Stimulated activated CD8-positive, alpha-beta memory T cell treated with anti-CD3 and anti-CD28 coated beads, Interleukin-15, amount 100 ng/mL, for 4 hours (primary cell): ENCODE measurements at places on chromosomes 11 and 22.

- DNase-seq = no peak
These were observed 228.3 kb downstream of the KIRREL3 start for GRCh38 chr11:126772267-126772666.

- no peak for DNase-seq
These were observed 68.9 kb downstream of the CSTPP1 start for GRCh38 chr11:47005441-47005840.

DNA sequence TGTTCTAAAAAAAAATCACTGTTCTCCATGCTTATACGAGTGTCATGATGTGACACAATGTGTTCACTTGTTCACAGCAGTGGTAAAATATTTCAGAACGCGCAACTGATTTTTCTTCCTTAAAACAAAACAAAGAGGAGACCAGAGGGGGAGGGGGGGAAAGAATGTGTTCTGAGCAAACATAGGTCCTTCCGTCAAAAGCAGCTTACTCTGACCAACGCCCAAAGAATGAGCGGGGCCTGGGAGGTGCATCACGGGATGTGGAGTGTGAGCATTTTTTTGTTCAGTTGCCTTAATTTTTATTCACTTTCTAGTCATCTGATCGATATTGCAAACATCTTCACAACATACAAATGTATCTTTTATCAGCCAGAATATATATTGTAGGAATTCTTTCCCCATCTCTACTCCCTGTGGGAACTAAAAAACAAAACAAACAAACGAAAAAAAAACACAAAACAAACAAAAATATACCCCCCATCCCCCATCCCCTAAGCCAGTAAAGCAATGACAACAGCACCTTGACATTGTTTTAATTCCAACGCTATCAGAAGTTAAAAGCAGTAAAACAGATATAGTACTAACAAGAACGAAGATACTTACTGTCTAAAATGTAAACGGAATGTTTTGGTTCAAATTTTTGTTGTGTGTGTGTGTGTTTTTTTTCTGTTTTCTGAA, 43.3 kb downstream of the BDNF start:
- no peak for DNase-seq

DNA sequence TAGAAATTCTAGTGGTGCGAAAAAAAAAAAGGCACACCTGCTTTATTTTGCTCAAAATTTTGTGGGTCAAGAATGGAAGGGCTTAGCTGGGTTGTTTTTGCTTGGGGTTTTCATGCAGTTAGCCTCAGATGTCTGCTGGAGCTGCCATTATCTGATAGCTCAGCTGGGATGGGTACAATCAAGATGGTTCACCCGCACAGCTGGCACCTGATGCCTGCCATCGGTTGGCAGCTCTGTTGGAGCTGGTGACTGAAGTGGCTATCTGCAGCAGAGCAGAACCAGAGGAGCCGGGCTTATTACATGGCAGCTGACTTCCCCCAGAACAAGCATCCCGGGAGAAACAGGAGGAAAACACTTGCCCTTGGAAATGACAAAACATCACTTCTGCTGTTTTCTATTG, 12.1 kb upstream of the ELFN2 start:
- no peak for DNase-seq

GRCh38 chr11:70230840-70231710, 28.0 kb downstream of the FADD start:
- no peak for DNase-seq

DNA sequence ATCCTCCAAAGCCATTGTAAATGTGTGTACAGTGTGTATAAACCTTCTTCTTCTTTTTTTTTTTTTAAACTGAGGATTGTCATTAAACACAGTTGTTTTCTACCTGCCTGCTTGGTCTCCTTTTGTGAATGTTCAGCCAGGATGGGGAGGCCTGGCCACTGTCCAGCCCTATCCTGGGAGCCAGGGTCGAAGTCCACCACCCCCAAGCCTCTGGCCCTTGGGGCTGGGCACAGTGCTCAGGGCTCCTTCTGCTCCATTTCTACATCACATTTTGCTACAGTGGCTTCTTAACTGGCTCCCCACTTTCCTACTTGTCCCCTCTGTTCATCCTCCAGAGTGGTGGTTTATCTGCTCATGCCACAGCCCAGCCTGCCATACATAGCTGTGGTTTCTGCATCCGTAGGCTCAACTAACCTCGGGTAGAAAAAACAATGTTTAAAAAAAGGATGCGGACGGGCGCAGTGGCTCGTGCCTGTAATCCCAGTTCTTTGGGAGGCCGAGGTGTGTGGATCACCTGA, 2.5 kb upstream of the SMARCB1 start:
- DNase-seq = no peak

GRCh38 chr11:128837627-128838026, 29.5 kb downstream of the KCNJ1 start:
- no peak for DNase-seq

- no peak for DNase-seq
These were observed 266.7 kb upstream of the C11orf87 start for GRCh38 chr11:109155291-109155690.

GRCh38 chr11:111963931-111964340, 26.8 kb downstream of the DIXDC1 start:
- no peak for DNase-seq

DNA sequence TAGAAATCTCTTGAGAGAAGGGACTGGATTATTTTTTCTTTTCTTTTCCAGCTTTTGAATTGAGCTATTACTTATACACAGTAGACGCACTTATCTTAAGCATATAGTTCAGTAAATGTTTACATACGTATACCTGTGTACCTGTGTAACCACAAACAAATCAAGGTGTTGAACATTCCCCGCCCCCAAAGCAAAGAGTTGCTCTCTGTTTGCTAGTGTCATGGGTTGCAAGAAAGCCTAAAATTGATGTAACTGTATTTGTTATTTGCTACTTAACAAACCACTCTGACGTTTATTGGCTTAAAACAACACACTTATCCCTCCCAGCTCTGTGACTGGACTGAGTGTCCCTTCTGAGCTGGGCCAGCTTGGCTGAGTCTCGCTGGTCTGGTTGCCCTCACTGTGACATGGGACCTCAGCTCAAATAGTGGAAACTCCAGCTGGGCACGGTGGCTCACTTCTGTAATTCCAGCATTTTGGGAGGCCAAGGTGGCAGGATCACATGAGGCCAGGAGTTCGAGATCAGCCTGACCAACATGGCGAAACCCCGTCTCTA, 25.4 kb upstream of the CABP2 start:
- no peak for DNase-seq

- DNase-seq = no peak
These were observed 131.4 kb downstream of the TENM4 start for GRCh38 chr11:79309407-79309806.

GRCh38 chr11:44941259-44942021, 9.2 kb downstream of the TP53I11 start:
- no peak for DNase-seq

DNA sequence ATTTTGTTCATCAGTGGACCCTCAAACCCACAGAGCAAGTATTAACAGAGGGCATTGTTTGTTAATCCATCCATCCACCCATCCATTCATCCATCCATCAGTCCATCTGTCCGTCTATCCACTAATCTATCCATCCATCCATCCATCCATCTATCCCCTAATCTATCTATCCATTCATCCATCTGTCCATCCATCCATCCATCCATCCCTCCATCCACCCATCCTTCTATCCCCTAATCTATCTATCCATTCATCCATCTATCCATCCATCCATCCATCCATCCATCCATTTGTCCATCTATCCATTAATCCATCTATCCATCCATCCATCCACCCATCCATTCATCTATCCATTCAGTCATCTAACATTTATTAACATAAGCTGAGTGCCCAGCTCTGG, 307.3 kb downstream of the MIAT start:
- no peak for DNase-seq

DNA sequence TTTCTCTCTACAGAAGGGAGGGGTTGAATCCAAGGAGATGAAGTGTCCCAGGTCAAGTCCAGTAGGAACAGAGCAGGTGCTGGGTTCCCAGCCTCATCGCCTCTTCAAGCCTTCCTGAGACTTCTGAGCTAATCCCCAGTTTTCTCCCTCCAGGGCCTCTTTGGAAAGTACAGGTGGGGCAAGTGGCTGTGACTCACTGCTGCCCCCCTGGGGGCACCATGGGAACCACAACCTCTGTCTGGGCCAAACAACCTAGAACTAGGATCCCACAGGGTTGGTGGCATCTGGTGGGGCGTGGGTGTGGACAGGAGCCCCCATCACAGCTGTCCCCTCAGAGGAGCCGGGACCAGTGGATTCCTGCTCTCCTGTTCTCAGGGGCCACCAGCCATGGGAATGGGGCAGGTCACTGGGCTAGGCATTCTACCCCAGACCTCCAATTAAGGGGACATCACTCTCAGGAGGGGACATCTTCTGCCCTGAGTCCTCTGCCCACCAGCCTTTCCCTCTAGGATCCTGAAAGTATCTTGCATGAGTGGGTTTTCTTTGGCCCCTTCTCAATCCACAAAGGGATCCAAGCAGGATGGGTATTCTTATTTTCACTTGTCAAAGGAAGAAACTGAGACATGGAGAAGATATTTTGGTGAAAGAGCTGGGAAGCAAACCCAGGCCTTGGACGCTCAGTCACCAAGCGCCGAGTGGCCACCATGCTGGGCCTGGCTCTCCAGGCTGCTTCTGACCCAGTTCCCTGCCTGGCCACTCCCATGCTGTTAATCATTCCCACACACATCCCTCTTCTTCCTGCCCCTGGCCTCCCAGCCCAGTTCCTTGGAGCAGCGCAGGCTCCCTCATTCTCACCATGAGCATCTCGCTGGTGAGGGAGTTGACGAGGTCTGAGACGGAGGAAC, 23.8 kb downstream of the LRRC10B start:
- no peak for DNase-seq

DNA sequence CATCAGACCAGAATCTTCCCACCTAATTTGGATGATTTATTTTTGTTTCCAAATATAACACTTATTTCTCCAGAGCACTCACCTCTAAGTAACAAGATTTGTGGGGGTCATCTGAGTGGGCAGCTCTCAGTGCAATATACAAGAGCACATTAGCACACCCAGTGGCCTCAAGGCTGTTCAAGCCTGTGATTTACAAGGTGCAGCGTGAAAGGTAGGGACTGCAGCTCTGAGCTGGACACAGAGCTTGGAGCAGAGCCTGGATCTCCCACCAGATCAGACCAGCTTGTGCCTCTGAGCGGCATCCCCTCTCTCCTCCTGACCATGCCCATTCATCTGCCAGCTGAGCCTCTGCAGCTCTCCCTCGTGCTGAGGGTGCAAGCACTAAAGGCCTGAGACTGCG, 323.3 kb upstream of the ZC3H12C start:
- no peak for DNase-seq

- DNase-seq = no peak
These were observed 179.4 kb downstream of the CADM1 start for GRCh38 chr11:115324581-115325432.

DNA sequence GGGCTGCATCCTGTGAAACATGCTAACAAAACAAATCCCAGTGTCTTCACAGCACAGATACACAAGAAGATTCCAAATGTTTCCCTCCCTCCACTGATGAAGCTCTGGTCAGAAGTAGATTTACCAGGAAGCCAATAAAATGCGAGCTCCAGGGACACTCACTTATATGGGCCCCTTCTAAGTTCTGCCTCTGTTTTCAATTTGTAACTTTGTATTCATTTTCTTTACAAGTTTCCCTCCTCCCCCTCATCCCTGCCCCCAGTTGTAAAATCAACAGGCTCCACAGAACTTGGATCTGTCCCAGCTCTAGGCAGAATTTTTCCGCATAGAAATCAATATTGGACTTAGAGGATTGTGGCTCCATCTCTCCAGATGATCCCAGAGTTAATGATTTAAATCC, 48.1 kb upstream of the ME3 start:
- DNase-seq = no peak

- no peak for DNase-seq
These were observed 14.3 kb upstream of the ARRB1 start for GRCh38 chr11:75365711-75366181.

GRCh38 chr11:102309621-102310541, 7.4 kb upstream of the BIRC3 start:
- DNase-seq = no peak

DNA sequence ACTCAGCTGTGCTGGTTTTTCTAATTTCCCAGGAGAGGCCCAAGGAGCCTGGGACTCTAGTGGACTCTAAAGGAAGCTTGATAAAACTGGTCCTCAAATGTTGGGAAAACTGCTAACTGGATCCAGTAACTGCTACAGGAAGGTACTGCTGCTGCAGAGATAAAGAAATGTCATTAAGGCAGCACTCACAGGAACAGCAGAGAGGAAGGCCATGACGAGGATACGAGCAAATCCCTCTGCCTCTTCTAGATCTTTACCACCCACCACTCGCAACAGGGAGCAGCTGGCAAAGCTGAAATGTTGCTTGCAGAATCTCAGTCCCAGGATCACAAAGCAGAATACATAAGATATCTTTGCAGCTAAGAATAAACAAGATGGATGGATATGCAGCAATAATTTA, 23.5 kb downstream of the TTC28 start:
- DNase-seq = no peak

DNA sequence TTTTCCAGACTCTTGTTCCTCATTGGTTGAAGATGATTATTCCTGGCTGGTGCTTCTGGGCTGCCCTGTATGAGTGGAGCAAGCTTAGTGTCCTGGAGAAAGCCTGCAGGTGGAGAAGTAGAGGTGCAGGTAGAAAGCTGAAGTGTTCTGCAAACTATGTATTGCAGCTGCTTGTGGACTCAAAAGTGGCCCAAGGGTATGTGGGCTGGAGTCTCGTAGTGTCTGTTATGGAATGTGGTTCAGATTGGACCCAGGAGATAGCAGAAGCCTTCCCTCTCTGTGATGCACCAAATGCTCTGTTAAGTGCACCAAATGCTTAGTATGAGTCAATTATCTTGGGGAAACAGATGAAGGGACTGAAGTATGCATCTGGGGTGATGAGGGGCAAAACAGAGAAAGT, 122.8 kb upstream of the CCDC90B start:
- DNase-seq = no peak

DNA sequence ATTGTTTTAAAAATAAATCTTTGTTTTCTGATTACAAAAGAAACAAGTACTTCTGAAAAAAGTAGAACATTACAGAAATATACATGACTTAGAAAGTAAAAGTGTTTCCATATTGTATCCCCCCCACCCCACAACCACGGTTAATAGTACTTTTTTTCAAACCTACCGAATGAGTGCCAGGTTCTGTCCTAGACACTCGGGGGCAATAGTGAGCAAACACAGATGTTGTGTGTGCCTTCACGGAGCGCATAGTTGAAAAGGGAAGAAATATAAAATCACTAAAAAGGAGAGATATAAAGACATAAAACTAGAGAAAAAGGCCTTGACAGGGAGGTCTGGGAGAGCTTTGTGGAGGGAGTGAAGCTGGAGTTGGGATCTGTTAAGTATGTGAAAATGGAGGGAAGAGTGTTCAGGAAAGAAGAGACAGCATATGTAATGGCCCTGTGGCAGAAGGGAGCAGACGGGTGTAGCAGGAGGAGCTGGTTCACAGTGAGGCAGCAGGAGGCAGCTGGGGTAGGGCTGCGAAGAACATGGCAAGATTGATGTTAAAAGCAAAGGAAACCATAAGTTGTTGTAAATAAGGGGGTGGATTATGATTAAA, 42.1 kb upstream of the ALX4 start:
- DNase-seq = no peak

DNA sequence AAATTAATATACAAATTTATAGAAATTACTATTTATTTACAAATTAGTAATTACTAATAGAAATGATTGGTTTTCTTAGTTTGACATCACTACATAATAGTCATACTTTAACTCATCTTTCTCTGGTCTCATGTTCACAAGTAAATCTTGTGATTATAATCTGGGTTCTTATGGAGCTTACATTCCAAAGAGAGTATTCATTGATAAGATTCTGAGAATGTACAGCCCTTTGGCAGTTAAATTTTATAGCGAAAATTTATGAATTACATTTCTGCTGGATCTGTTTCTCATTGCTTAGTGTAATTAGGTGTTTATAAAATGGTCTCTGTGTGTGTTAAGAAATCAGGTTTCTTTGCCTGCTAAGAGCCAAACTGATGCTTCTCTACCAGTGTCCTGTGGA, 175.2 kb downstream of the TMEM135 start:
- no peak for DNase-seq
